Fibroblast of villous mesenchyme (primary cell): ENCODE measurements at places on chromosomes 5 and 9. TPM values are rescaled to one million over a fixed set of nuclear protein-coding genes. Genes with fewer than 3 reads are reported as not detected.

Gene SPINK14
- not detected in 2 replicates for total RNA-seq

DNA sequence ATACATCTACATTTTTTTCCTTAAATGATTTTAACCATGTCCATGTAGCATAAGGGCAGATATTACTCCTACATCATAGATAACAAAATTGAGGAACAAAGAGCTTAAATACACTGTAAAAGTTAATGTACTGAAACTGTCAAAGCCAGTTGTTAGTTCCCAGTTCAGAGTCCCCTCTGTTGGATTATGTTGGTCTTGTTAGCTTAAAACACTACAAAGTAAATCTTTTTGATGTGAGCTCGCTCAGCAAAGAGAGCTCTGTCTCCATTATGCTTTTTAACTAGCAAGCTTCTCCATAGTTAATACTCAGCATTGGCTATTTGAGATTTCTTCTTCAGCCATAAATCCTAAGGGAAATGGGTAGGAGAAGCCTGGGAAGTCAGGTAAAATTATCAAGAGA, 149.1 kb downstream of the ADAMTS6 start:
- no peak for DNase-seq

DNA sequence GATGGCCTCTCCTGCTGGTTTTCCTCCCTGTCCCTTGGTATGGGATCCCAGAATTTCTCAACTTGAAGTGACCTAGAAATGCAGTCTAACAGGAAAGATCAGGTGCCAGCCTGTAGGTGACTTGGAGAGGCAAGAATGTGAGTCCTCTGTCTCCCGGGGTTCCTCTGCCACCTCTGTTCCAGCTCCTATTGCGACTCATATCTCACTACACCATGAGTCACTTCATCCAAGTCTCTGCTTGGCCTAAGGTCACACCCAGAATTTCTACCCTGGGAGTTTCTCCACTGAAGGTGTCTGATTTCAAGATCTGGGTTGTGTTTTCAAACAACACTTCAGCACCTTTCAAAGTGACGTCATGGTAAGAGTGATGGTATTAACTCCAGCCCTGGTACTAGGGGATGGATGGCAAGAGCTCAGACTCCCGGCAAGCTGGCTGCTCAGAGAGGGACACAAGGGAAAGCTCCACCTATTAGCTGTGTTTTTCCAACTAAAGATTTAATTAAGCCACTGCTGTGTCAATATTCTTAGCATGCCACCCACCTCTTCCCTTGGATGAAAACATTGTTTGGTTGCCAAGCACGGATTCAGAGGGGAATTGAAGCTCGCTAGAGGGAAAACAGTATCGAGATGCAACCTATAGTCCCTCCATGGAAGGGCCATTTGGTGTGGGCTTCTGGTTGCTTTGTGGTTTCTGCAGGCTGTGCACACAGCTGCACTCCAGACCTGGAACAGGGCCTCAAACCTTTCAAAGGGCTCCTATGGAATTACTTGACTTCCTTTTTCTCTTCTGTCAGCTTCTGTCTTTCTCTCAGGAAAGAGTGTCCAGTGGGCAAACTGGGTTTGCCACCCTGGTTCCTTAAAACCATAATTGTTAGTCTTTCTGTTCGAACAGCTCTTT, 205.7 kb downstream of the GAS1 start:
- DNase-seq: peak; percentile 45

- DNase-seq: no peak
These were observed 575.2 kb upstream of the ZNF462 start for GRCh38 chr9:106287731-106288130.

Gene ZDHHC11
- 0.64 and 0.86 TPM in 2 replicates for total RNA-seq

DNA sequence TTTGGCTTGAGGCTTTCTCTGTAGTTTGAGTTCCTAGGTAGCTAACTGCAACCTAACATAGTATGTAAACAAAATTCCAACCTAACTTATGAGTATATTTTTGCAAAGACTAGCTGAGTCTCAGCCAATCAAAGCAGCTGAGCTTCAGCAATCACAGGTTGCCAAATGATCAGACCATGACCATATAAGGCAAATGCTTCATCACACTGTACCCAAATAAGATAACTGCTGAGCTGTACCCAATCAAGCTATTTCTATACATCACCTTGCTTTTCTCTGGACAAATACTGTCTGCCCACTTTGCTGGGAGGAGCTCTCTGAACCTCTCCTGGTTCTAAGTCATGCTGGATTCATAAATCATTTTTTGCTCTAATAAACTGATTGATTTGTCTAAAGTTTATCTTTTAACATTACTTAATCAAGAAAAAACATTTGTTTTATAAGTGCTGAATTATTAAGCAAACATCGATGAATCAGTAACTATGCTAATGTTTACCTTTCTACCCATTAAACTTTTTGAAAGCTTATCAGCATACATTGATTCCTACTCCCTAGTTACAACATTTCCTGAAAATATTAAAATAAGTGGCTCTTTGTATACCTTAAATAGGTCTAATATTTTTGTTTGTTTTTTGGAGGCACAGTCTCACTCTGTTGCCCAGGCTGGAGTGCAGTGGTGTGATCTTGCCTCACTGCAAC, 129.7 kb upstream of the PCA3 start:
- peak; percentile 61 for DNase-seq

GRCh38 chr9:120383999-120384924, 195.7 kb downstream of the CDK5RAP2 start:
- no peak for DNase-seq

Gene SLC6A7
- total RNA-seq: under 0.01 TPM in 2 replicates

Gene LCN10
- total RNA-seq: under 0.01 TPM in 1 of 2 replicates, not detected in the other

DNA sequence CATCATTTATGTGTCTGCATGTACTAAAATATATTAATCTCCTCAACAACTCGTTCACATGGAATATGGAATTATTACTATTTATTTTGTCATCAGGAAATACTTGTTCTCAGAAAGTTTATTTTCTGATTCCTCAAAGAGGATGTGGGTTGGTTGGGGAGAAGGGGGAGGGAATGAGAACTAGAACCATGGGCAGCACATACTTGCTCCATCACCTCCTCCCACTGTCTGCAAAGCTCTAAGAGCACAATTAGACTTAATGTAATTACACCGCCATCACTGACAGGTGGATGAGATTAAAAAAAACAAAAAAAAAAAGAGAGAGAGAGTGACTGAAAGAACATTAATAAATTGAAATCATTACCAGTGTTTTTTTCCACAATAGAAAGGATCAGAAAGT, 98.2 kb downstream of the OXCT1 start:
- no peak for DNase-seq

DNA sequence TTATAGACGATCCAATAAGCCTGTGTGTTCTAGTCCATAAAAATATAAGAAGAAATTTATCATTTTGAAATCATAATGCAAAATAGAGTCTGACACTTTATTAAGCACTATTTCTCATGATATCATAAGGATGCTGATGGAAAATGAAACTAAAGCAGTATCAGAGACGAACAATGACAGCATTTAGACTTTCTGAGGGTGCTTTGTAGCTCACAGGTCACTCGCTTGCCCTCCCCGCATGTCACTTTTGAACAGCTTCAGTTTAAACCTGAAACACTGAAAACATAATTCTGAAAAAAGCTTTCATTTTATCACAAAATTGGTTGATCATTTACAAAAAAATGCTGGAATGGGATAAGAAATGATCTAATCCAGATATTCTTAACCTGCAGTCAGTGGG, 247.1 kb downstream of the EBF1 start:
- DNase-seq: no peak

DNA sequence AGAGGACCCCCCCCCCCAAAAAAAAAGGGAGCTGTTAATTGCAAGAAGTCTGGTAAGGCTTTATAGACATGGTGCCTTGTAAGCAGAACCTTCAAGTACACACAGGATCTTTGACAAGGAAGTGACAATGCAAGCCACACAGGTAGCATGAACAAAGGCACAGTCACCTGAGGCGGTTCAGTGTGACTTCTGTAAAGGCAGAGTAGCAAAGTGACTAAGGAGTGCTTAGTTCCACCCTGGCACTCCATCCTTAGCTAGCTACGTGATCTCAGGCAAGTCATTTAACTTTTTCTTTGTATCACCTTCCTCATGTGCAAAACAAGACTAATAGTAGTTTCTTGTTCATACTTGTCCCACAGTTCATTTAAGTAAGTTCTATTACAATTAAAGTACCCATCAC, 282.0 kb downstream of the PRELID2 start:
- no peak for DNase-seq

GRCh38 chr5:8773046-8773615, 772.7 kb downstream of the SEMA5A start:
- no peak for DNase-seq

GRCh38 chr5:107381189-107381856, 289.4 kb downstream of the EFNA5 start:
- DNase-seq: peak; percentile 70

- peak; percentile 8 for DNase-seq
These were observed 581.0 kb upstream of the RORB start for GRCh38 chr9:73916016-73916673.
